ENCODE measurements at places on chromosomes 2 and 18.

GRCh38 chr18:50315100-50315871 lies 27.8 kb upstream of the CXXC1 start:
- no peak for DNase-seq

- DNase-seq: no peak
Observed at GRCh38 chr2:155062250-155062921, 363.9 kb downstream of the KCNJ3 start.

DNA sequence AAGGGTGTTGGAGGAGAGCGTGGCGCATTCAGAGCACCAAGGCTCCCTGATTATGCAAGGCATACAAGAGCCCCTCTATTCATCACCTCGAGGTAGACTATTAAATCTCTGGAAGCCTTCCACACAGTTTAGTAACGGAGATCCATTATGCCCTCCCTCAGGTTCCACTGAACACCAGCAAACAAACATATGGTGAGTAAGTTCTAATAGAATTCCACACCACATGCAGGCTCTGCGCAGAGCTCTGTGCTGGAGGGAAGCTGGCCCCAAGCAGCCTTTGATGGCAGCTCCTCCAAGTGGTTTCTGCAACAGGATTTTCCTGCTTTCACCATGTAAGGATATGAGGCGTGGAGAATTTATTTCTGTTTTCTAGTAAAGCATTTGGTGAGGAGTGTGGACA lies 238.6 kb downstream of the C1D start:
- no peak for DNase-seq

- no peak for DNase-seq
Observed at GRCh38 chr2:204645018-204645773, 99.9 kb downstream of the PARD3B start.

DNA sequence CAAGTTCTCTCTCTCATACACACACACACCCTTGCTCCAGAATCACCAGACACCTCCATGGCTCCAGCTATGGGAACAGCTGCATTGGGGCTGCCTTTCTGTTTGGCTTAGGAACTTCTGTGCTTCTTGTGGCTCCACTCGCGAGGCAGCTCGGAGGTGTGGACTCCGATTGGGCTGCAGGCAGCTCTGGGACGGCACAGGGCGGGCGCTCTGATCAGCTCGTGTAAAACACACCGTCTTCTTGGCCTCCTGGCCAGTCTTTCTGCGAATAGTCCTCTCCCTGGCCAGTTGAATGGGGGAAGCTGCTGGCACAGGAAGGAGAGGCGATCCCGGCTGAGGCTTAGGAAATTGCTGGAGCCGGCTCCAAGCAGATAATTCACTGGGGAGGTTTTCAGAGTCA lies 22.4 kb downstream of the FOSL2 start:
- DNase-seq: no peak

DNA sequence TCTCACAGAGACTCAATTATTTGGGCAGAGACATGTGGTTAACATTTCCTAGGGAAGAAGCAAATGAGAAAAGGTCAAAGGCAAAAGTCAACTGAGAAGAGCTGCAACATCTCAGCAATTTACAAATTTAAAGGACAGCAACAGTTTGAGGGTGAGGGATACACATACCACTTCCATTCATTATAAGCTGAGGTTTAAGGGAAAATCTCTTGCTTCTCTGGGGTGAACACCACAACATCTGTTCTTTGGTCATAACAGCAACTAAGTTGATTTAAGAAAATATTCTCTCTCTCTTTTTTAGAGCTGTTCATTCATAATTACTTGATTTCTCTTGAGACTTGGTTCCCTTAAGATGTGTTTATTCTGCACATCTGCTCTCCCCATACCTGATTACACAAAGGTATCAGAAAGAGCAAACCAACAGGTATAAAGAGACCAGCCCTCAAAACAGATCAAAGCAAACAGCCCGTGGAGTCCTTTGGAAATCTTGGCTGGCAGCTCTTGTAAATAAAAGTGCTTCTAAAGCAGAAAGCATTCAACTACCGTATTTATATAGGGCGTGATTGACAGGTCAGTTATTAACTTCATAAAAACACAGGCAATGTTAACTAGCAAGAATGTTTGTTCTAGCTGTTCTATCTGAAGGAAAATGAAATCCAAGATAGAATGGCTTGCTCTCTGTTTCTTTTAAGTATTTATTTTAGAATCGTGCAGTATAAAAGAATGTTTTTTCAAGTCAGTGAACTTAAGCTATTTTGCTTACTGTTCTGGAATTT lies 132.8 kb downstream of the THADA start:
- DNase-seq: no peak

DNA sequence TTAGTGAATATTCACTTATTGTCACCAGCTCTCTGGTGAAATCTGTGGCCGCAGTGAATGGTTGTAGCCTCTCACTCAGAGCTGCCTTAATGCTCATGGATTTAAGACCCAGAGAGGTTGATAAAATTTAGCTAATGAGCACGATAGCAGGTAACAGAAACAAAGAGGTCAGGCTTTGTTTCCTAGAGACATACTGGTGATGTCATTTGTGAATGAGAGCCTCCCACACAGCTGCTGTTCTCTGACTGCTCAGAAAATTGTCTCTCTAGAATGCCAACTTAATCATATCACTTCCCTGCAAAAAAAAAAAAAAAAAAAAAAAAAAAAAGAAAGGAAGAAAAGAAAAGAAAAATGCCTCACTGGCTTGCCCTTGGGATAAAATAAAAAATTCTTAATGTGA lies 411.7 kb upstream of the MYT1L start:
- no peak for DNase-seq

- no peak for DNase-seq
Observed at GRCh38 chr2:218405746-218406208, 6.1 kb downstream of the CTDSP1 start.

DNA sequence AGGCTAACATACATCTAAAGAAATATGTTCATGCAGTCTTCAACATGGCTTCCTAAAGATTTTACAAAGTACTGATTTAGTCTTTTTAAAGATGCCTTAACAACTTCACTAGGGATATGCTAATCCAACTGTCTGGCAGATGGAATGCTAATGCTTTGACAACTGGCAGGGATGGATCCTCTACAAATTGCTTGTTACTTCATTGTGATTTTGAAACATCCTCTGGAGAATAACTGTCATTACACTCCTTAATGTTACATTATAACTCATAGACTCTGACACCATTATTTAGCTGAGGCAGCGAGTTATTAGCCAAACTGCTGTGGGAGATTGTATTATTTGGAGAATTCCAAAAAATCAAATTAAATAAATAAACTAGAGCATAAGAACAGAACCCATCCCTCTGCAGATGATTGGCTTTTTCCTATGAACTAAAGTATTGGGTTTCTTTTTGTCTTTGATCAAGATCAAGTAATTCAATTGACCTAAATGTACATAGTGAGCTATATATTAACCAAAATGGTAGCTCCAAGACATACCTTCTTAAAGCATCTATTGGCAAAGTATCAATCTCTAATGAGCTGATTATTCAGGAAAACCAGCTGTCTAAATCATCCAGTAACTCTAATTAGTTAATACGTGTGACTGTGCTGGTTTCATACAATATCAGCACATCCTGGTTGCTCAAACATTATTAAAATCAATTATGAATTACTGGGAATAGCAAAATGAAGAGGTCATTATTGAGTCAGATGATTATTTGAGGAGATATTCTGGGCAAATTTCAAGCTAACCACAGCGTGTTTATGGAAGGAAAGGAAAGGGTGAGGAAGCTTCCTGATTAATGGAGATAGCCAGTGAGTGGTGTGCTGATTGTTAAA lies 321.3 kb upstream of the TFPI start:
- no peak for DNase-seq

GRCh38 chr18:1511619-1512311 lies 607.1 kb downstream of the ADCYAP1 start:
- DNase-seq: no peak

DNA sequence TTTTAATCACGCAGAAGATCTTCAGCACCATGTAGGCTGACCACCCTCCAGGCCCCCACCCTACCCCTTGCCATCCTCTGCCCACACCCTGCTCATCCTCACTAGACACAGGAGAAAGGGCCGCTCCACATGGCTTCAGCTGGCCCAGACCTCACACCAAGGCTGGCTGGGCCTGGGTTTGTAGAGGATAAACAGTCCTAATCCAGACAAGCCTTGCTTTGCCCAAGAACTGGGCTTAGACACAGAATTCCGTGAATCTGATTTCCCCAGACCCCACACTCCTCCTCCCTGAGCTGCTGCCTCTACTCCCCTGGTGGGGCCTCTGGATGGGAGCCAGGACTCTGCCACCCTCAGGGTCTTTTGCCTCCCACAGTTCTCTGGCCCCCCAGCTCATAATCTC lies 185.3 kb downstream of the CYP26B1 start:
- no peak for DNase-seq

DNA sequence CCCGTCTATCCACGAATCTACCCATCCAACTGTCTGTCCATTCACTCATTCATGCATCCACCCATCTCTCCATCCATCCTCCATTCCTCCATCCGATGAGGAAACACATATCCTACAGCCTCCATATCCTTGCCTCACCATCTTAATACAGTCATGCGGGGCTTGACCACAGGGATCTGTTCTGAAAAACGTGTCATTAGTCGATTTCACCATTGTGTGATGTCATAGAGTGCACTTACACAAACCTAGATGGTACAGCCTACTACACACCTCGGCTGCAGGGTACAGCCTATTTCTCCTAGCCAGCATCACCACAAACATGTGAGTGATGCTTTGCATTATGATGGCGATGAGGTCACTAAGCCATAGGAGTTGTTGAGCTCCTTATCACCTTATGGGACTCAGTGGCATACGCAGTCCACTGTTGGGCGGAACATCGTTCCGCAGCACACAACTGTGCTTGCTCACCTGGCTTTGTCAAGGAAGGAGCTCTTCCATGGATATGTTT lies 1.9 kb upstream of the NT5DC4 start:
- DNase-seq: no peak

- DNase-seq: no peak
Observed at GRCh38 chr2:10136101-10136934, 13.8 kb downstream of the RRM2 start.

DNA sequence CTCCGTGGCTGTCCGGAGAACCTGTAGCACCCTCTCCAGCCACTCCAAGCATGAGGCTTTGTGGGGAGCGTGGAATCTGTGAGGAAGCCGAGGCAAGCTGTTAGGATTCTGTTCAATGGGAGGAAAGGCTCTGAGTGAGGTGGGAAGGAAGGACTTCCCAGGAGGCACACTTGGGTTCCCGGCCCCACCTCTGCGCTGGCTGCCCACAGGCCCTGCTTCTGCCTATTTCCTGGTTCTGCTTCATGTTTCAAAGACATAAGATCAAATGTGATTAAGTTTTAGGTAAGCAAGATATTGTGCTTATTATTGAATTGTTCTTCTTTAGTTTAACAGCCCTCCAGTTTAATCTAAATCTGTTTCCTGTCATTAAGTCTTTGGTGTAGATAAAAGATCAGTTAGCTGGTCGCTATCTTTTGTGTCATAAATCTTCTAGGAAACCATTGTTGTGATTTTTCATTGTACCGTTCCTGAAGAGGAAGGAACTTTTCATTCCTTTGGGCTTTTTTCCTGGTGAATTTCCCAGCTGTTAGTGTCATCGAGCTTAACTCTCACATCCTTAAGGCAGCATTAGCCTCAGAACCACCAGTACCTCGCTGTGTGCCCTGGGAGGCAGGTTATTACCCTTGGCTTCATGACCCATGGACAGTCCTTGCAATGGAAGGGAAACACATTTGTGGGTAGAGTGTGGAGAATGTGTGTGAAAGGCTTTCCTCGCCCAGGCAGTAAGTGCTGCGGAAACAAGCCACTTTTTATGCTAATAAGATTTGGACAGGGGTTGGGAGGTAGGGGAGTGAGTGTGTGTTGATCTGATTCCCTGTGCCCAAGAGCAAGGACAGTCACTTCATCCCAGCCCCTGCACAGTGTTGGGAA lies 61.9 kb upstream of the ALPP start:
- DNase-seq: no peak

- DNase-seq: no peak
Observed at GRCh38 chr18:7056026-7056425, 61.6 kb downstream of the LAMA1 start.

DNA sequence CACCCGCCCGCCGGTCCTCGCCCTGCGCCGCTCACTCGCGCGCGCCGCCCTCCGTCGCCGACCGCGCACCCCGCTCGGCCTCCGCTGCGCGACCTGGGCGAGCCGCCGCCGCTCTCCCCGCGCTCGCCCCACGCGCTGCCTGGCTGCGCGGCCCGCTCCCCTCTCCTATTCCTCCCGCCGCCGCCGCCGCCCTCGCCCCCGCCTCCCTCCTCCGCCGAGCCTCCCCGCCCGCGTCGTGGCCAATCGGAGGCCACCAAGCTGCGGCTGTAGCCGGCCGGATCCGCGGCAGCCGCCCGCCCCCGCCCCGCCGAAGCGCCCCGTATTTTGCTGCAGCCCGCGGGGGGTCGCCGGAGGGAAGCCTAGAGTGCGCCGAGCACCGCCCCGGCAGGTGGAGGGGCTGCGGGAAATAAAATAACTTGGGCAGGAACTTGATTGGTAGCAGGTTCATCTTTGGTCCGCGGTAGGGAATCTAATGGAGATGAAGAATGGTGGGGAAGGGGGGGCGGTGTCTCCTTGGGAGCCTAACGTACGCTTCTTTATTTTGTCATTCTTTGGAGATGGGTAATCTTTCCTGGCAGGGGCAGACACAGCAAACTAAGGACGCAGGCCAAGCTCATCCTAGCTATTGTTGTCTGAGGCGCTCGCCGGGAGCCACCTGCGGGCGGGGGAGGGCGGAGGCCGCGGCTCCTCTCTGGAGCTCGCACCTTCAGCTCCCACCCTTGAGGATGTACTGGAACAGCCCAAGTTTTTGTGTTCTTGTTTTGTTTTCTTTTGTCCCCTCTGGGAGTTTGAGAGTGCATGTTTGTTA lies 1.1 kb upstream of the CDH2 start:
- no peak for DNase-seq

DNA sequence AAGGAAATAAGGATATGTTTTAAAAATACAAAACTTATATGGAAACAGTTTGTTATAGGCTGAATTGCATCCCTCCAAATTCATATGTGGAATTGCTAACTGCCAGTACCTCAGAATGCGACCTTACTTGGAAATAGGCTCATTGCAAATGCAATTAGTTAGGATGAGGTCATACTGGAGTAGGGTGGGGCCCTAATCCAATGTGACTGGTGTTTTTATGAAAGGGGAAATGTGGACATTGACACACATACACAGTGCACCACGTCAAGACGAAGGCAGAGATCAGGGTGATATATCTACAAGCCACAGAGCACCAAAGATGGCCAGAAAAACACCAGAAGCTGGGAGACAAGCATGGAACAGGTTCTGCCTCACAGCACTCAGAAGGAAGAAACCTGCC lies 494.2 kb downstream of the TSN start:
- DNase-seq: no peak

GRCh38 chr2:173448938-173449471 lies 94.3 kb downstream of the CDCA7 start:
- peak; percentile 76 for DNase-seq

- DNase-seq: no peak
Observed at GRCh38 chr18:29501952-29502351, 1325.0 kb upstream of the CDH2 start.

- DNase-seq: no peak
Observed at GRCh38 chr2:129887688-129888266, 91.7 kb upstream of the RAB6C start.

- DNase-seq: no peak
Observed at GRCh38 chr2:177602611-177603164, 210.1 kb downstream of the AGPS start.

GRCh38 chr2:14675489-14675888 lies 43.0 kb downstream of the LRATD1 start:
- no peak for DNase-seq
